ENCODE measurements at places on chromosomes 16 and 17. TPM values are rescaled to one million over a fixed set of nuclear protein-coding genes. Genes with fewer than 3 reads are reported as not detected.

- no peak for DNase-seq
Observed at GRCh38 chr17:9598661-9599060, 22.2 kb downstream of the CFAP52 start.

DNA sequence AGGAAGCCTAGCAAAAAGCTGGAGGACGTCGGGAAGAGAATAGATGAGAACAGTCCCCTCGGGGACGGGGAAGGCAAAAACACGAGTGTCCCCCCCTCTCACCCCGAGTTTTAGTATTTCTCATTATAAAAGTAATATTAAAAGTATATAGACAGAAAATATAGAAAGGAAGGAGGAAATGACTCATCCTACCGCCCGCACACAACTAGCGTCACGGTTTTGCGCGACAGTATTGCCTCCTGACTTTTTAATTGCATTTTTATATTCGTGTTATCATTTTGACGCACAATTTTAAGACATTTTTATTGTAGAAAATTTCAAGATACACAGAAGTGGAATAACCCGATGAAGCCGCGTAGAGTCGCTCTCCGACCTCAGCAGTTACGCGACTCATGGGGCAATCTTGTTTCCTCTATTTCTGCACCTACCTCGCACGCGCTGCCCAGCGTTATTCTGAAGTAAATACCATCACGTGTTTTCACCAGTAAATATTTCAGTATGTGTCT lies 652 bp upstream of the SLC25A19 start:
- DNase-seq = no peak

AOC2 gene
- total RNA-seq = 0.78 TPM

DNA sequence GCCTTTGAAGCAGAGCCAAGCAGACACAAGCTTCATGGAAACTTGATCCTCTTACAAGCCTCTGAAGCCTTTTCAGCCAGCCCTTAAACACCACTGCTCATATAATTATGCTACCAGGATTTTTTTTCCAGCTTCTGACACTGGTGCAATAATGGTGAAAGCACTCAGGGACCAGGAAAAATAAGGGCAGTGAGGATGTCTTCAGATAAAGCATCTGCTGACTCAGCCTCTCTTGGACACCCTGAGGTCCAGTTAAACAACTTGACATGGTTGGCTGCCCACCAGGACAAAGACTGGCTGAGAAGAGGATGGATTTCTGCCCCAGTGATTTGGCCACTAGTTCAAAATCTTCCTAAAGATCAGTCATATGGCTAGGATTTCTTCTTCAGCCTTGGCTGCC lies 124.2 kb upstream of the N4BP1 start:
- no peak for DNase-seq

DNA sequence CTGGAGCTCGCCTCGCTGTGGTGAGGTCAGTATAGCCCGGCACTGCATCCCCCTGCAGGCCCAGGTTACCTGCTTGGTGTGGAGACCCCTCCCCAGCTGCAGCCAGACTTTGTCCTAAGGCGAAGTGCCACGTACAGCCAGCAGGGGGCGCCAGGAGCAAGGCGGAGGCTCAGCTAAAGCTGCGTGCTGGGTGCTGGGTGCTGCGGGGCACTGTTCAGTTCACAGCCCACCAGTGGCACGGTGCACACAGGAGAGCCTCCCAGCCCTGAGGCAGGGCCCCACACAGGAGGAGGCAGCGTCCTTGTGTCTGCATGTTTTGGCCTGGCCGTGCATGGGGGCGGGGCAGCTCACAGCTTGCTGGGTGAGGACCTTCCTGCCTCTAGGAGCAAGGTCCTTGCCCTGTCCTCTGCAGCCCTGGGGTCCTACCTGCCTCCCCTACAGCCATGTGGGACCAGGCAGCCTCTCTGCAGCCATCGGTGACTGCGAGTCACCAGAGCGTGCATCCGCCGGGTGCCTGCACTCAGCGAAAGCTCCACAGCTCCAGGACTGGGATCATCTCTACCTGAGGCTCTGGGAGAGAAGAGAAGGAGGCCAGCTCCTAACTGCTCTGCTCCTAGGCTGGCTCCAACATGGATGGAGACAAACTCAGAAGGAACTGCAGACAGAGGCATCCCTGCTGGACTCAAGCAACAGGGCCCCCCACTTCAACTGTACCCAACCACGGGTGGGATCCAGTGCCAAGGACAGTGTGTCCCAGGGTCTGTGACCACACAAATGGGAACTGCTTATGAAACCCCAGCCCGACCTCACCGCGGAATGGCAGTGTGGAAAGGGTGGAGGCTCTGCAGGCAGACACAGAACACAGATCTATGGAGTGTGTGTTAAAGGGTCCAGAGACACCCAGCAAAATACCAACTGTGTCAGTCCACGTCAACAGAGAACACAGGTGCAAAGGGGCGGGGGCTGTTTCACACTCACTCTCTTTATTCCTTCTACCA lies 19.0 kb downstream of the SLC7A5 start:
- DNase-seq = no peak

DNA sequence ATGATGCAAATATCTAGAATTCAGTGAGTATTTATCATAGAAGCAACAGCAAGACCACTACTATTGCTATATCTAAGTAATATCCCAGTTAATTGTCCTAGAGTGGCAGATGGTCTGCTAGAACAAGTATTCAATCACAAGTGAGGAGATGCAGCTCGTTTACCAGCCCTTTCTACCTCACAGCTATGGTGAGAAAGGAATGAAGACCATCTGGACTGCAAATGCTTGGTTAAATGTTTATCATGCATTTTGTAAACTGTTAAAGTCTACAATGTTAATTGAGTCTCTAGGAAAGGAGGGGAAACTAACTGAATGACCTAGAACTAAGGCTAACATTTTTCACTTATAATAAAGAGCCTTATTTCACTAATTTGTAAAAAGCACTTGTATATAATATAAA lies 52.5 kb downstream of the CNOT1 start:
- DNase-seq = no peak

NOXO1 gene
- total RNA-seq = 0.78 TPM

DNA sequence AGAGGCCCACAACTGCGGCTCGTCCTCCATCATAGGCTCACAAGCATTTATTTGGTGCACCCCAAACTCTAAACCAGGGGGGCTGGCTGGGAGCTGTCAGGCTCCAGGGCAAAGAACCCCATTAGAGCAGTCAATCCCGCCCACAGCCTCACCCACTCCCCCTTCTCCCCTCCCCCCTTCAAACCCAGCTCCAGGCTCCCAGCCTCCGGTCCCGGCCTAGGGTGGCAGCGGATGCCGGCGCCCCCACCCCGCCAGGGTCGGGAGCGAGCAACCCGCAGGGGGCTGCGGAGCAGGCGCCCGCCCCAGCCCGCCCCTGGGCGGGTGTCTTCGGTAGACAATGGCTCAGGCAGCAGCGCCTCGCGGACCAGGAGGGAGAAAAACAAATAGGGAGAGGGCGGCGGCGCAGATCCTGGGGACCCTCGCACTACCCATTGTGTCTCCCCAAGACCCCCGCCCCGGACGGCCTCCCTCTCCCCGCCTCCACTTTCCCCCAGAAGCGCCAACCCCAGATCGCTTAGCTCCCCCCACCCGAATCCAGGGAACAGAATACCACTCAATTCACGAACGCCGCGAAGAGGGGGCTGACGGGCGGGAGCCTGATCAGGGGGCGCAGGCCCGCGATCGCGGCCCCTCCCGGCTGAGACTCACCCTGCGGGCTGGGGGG lies 572 bp downstream of the FAM171A2 start:
- DNase-seq = no peak

TEX19 gene
- not detected for total RNA-seq

DNA sequence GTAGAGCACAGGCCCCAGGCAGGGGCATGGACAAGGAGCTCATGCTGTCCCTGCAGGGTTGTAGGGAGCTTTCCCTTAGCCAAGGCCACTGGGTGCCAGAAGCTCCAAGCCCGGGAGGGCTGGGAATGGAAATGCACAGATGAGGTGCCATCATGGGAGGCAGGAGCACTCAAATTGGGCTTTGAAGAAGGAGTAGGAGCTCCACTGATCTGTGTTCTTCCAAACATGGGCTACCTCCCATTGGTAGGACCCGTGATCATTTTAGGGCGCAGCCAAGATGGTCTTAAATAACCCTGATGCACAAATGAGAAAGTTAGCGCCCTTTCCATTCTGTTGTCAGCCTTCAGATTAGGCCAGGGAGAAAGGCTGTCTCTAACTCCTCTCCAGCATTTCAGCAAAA lies 201.5 kb downstream of the ZNF423 start:
- no peak for DNase-seq

MMP15 gene
- total RNA-seq = 12.6 TPM

FLOT2 gene
- 20.0 TPM for total RNA-seq

GRCh38 chr16:70696355-70696754 lies 10.5 kb upstream of the MTSS2 start:
- DNase-seq = no peak

GRCh38 chr16:75263963-75264445 lies 12.6 kb upstream of the BCAR1 start:
- no peak for DNase-seq

- no peak for DNase-seq
Observed at GRCh38 chr17:43823350-43824084, 9.4 kb downstream of the MPP3 start.

DNA sequence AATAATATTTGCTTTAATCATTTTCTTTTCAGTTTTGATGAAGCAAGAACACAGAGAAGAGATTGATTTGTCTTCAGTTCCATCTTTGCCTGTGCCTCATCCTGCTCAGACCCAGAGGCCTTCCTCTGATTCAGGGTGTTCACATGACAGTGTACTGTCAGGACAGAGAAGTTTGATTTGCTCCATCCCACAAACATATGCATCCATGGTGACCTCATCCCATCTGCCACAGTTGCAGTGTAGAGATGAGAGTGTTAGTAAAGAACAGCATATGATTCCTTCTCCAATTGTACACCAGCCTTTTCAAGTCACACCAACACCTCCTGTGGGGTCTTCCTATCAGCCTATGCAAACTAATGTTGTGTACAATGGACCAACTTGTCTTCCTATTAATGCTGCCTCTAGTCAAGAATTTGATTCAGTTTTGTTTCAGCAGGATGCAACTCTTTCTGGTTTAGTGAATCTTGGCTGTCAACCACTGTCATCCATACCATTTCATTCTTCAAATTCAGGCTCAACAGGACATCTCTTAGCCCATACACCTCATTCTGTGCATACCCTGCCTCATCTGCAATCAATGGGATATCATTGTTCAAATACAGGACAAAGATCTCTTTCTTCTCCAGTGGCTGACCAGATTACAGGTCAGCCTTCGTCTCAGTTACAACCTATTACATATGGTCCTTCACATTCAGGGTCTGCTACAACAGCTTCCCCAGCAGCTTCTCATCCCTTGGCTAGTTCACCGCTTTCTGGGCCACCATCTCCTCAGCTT lies 45.0 kb downstream of the ESRP2 start:
- DNase-seq = no peak

- no peak for DNase-seq
Observed at GRCh38 chr17:82050761-82051641, 610 bp downstream of the RFNG start.

DNA sequence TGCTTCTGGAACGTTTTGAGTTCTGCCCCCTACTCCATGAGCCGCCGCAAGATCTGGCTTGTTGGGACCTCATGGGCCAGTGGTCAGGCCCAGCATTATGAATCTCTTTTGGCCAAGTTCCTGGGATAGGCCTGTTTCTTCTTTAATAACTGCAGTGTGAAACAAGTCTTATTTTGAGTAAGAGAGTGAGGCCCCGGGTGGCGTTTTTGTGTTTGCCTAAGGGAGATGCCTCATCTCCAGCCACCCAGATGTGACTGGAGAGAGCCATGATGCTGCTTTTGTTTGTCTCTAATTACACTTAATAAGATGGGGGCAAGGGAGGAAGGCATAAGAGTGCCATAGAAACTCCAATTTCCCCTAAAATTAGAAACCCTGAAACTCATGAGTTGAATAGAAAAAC lies 39.8 kb downstream of the KSR1 start:
- DNase-seq = no peak

DNA sequence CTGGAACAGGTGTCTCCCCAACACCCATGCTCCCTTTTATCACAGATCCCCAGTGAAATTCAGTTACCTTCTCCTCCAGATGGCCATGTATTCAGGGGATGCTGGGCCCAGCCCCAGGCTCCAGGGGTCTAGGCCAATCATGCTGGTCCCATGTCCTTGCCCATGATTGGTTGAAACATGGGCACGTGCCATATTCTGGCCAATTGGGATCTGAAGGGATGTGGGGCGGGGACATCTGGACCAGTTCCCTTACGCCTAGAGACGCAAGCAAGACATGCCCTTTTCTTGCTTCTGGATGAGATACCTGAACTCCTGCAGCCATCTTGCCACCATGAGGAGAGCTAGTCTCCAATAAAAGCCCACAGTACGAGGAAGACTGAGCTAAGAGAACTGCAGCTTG lies 31.0 kb upstream of the ST6GALNAC1 start:
- no peak for DNase-seq

DNA sequence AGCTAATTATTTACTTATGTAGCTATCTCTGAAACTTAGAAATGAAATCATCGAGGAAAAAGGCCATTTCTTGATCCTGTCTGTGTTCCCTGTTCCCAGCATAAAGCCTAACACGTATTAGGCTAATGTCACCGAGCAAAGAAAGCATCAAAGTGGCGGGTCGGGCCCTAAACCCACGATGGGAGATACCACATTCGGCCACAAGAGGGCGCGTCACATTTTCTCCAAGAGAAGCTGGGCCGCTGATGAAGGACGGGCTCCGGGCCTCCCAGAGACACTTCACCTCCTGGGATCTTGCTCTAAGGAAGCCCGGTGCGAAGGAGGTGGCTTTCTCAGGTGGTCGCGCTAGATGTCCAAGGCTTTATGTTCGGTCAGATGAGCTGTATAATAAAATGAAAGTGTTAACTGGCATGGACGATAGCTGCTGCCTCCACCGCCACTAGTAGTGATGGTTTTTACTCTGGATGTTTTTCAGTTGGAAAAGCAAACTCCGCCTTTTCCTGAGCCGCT lies 853 bp upstream of the PDK2 start:
- DNase-seq = peak; percentile 89

DNA sequence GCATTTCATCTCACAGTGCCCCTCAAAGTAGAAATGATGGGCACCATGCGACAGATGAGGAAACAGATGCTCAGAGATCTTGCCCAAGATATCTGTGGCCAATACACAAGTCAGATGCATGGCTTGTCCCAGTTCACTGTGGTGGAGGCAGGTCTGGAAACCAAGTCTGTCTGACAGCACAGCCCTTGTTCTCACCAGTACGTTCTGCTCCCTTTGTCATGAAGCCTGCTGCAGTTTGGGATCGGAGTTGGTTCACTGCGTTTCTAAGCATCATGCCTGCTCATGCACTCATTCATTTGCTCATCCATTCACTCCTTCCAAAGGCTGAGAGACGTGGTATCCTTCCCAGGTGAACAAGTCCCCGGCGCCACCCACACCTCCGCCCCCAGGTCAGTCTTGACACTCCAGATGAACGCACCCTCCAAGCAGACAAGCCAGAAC lies 27.2 kb upstream of the MEAK7 start:
- no peak for DNase-seq

MAF gene
- total RNA-seq = 26.8 TPM

DNA sequence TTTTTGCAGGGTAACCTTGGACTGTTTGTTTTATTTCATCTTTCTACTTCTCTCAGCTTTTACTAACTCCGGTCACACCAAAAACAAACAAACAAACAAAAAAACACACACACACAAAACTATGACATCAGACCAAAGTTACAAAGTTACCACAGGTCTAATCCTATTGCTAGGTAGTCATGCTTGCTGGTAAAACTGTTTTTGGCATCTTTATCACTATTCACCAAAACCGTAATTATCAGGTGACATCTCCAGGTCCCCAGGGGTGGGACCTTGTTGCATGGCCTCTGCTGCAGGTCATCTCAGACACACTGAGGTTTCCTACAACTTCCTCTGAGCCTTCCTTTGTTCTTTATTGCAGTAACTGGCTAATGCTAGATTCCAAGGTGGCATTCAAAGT lies 162.3 kb downstream of the ABCA8 start:
- DNase-seq = no peak

GRCh38 chr17:78598013-78598471 lies 20.8 kb upstream of the DNAH17 start:
- no peak for DNase-seq

Measured in occipital lobe (tissue), 3 donors.